NCI-H510A treated with DMSO at 0.1 percent for 48 hours (cell line): ENCODE measurements at places on chromosomes 5 and 9.

- DNase-seq = no peak
Measured at GRCh38 chr5:80251636-80252035, 4.2 kb downstream of the SERINC5 start.

DNA sequence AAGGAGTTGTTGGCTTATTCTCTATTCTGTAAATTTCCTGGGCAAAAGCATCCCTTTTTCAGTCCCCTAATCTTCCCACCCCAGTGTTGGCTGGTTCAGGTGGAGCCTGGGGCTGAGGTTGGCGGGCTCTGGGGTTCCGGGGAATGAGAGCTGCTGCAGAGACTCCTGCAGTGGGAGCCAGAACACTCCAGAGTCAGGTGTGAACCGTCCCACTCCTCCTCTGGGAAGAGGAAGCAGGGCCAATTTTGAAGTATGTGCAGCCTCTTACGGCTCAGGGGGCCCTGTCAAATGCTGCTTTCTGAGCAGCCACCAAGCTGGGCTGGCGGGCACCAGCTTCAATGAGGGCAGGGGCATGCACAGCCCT lies 42.8 kb downstream of the JADE2 start:
- DNase-seq = no peak

- DNase-seq = no peak
Measured at GRCh38 chr5:171432583-171433351, 13.3 kb downstream of the FGF18 start.

GRCh38 chr5:97026721-97027120 lies 90.8 kb downstream of the LNPEP start:
- no peak for DNase-seq

- no peak for DNase-seq
Measured at GRCh38 chr5:175809531-175810121, 61.8 kb upstream of the CPLX2 start.

DNA sequence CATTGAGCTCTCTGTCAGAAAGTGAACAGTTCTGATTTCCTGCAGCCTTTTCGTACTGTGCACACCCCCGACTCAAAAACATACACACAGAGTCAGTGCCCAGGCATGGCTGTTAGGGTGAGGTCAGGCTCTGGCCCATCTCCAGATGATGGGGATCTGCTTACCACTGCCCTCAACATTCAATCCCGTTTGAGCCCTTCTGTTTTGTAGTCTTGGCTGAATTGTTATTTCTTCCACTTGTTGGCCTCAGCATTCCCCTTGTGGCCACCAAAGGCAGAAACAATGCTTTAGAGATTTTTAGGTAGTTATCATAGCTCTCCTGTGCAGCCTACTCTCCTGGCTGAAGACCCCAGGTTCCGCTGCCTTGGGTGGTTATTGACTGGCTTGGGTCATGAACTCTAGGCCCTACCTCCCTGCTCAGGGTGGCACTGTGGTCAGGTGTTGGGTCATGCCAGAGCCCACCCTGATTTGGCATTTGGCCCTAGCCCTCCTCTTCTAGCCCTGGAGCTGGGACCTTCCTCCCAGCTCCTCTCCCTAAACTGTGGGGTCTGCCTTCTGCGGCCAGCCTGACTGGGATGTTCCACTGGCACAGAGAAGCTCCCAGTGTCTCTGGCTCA lies 7.8 kb upstream of the MYOZ3 start:
- no peak for DNase-seq

DNA sequence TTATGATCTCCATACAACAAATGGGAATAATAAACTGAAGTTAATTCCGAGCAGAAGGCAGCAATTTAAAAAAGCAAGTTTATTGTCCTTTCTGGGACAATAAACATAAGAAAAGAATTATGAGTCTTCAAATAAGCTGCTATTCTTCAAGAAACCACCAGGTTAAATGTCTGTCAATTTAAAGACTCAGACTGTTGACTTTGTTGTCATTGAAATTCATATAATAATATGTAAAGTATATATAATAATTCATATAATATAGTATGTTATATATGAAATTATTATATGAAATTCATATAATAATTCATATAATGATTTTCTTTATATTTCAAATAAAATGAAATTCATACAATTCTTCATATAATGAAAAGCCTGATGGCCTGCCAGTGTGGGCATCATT lies 497.5 kb upstream of the RGMB start:
- DNase-seq = no peak

DNA sequence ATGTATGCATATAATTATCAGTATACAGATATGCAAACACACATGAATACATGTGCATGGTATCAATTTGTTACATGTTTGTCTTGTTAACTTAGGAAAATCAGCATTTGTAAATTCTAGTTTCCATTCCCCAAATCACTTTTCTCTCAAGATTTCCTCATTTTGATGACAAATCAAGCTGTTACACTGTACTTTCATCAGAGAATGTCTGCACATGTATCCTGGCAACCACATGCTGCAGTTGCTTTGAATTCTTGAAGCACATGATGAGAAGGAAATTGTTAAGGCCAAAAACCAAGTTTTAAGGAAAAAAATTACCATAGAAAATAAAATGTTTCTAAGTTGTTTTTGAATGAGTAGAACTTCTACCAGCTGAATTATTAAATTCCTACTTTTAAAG lies 1834.5 kb downstream of the EFNA5 start:
- DNase-seq = no peak

DNA sequence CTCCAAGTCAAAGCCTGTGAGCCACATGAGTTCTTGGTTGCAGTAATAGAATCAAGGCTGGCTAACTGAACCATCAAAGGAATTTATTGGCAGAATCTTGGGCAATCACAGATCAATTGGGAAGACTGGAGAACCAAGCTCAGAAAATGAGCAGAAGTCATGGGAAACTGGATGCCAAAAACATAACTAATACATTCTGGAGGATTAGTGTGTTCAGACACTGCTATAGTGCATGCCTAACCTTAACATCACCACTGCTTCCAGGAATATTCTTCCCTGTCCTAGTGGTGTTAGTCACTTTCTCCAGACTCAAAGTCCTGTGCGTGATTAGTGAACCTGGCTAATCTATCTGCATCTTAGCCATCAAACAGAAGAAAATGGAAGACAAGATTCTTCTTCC lies 843.7 kb downstream of the EFNA5 start:
- no peak for DNase-seq

GRCh38 chr9:122128007-122128968 lies 31.3 kb downstream of the NDUFA8 start:
- no peak for DNase-seq
